HuH-7 (cell line): ENCODE measurements at places on chromosomes 2 and 18.

- no peak for DNase-seq
These were observed 651 bp upstream of the ZNF521 start for GRCh38 chr18:25352629-25353005.

GRCh38 chr2:83113953-83114352 lies 1345.1 kb downstream of the SUCLG1 start:
- DNase-seq, result no peak

GRCh38 chr2:66443186-66443978 lies 8.5 kb downstream of the MEIS1 start:
- DNase-seq, result no peak

GRCh38 chr18:24795129-24795528 lies 334.7 kb downstream of the HRH4 start:
- no peak for DNase-seq
